ENCODE measurements at places on chromosomes 1 and 21.

- DNase-seq = no peak
Observed at GRCh38 chr1:207719234-207719633, 32.6 kb upstream of the CD46 start.

- DNase-seq = no peak
Observed at GRCh38 chr1:2237773-2238172, 9.7 kb downstream of the SKI start.

DNA sequence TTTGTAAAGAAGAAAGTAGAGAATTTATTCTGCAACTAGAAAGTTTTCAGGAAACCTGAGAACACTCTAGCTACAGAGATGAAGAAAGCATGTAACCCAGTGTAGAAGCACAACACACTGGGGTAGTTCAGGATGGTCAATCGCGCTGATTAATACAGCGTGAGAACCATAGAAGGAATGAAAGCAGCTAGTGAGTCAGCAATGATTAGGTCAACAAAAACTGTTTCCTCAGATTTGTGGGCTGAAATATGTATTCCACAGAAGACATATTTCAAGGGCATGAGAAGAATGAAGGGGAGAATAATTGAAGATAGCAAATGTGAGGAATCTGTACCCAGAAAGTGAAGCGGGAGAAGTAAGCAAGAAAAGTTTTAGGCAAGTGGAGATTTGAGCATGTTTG, 97.8 kb upstream of the ADGRL2 start:
- no peak for DNase-seq

- no peak for DNase-seq
Observed at GRCh38 chr1:154384650-154385489, 20.3 kb upstream of the IL6R start.

- no peak for DNase-seq
Observed at GRCh38 chr1:240608707-240609106, 3.2 kb downstream of the GREM2 start.

DNA sequence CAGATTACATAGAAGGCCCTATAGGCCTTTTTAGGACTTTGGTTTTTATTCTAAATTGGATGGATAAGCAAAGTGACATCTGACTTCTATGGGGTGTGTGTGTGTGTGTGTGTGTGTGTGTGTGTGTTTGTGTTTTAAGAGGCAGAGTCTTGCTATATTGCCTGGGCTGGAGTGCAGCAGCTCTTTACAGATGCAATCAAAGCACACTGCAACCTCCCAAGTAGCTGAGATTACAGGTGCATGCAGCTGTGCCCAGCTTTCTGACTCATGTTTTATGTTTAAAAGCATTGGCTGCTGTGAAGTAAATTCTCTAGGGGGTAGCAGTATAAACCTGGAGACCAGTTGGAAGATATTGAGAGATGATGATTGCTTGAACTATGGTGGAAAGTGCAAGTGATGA, 12.4 kb upstream of the EVI5 start:
- no peak for DNase-seq

- no peak for DNase-seq
Observed at GRCh38 chr1:24934310-24935195, 4.5 kb upstream of the RUNX3 start.

DNA sequence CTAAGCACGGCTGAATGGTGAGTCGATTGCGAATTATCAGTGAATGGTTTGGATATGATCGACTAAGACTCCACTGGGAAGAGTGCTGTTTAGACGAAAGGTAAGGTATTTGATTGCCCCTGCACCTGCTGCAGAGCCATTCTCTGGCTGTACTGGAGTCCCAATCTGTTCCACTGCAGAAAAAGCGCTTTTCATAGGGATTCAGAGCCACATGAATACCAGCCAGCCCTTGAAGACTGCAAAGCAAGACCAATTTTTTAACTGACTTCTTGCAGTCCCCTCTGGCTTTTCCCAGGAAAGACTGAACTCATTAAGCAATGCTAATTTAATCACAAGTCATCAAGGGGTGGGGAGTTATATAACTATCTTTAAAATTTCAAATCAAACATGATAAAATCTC, 1.3 kb downstream of the GREM2 start:
- DNase-seq = no peak

GRCh38 chr1:157497284-157497683, 55.0 kb downstream of the FCRL5 start:
- no peak for DNase-seq

- DNase-seq = no peak
Observed at GRCh38 chr1:118739501-118739900, 248.6 kb downstream of the TBX15 start.

DNA sequence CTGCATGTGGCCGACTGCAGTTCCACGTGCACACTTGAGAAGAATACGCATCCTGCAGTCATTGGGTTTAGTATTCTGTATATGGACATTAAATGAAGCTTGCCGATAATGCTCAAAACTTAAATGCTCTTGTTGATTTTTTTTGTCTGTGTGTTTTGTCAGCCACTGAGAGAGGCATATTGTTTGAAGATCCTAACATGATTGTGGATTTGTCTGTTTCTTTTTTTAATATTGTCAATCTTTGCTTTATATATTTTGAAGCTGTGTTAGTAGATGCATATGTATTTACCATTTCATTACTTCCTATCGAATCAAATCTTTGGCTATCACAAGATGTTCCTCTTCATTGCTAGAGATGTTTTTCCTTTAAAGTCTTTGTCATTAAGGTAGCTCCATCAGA, 73.2 kb downstream of the FHAD1 start:
- DNase-seq = no peak

DNA sequence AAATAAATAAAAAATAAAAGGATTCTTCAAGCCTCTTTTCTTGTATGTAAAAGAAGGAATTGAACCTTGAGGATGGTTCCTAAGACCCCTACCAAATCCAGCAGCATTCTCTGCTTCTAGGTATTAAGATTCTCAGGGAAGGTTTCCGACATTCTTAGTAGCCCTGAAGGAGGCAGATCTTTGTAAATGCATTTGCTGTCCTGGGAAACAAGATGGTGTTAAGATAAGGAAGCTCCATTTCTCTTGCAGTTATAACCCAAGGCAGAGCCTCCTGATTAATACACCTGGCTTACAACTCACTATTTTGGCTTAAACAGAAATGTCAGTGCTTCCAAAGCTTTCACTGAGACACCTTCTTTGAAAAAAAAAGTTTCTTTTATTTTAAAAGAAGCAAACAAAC, 393.8 kb downstream of the DISC1 start:
- DNase-seq = no peak

GRCh38 chr1:66283622-66284041, 250.3 kb upstream of the SGIP1 start:
- DNase-seq = no peak

GRCh38 chr1:67294836-67295617, 12.6 kb upstream of the IL12RB2 start:
- DNase-seq = no peak

- no peak for DNase-seq
Observed at GRCh38 chr21:46191257-46191685, 7.0 kb upstream of the SPATC1L start.

DNA sequence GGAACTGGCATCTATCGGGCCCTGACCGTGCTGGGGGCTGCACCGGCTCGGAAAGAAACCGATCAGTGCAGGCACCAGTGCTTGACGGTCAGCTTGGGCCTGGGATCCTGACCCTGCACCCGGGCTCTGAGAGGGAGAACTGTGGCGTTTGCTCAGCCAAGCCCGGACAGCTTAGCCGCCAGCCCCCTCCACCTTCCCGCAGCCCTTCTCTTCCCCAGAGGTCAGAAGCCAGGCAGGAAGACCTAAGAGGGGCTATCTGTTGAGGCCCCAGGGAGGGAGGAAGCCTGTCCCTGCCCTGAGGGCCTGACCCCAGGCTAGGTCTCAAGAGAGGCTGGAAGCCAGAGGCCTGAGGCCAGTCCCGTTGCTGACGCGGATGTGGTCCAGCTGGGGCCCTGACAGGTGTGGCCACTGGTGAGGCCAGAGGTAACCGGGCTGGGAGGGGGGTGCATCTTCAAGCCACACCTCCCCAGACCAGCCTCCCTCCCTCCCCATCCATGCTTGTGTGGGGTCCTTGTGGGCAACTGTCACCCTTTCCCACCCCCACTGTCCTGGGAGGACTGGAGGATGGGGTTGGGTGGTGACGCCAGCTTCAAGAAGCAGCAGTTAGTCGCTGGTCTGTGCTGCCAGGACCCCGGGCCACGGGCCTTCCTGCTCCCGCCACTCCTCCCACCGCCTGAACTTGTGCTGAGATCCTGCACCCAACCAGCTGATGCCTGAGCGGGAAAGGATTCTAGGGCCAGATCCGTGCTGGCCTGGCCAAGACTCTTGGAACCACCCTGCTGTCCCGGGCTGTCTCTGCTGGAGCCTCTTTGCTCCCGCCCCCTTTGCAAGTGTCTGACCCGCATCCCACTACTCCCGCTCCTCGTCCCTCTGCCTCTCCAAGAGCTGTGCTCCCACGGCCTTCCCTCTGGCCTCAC, 2.6 kb upstream of the DVL1 start:
- DNase-seq = no peak

DNA sequence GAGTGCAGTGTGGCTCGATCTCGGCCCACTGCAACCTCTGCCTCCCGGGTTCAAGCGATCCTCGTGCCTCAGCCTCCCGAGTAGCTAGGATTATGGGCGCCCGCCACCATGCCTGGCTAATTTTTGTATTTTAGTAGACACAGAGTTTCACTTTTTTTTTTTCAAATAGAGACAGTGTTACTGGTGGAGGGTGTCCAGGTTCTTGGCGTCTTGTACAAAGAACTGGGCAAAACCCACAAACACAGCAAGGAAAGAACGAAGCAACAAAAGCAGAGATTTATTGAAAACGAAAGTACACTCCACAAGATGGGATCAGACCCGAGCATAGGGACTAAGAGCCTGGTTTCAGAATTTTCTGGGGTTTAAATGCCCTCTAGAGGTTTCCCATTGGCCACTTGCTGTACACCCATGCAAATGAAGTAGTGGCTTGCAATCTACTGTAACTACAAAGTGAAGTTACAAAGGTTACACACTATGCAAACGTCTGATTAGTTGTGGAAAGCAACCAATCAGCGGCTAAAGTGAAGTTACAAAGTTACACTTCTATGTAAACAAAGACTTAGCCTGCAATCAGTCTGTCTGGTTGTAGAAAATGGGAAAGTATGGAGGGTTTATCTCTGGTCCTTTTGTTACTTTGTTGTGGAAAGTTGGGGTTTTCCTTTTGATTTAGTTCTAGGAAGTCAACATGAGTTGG, 199.1 kb downstream of the DYRK1A start:
- no peak for DNase-seq

GRCh38 chr1:37437087-37437486, 37.3 kb upstream of the ZC3H12A start:
- no peak for DNase-seq

DNA sequence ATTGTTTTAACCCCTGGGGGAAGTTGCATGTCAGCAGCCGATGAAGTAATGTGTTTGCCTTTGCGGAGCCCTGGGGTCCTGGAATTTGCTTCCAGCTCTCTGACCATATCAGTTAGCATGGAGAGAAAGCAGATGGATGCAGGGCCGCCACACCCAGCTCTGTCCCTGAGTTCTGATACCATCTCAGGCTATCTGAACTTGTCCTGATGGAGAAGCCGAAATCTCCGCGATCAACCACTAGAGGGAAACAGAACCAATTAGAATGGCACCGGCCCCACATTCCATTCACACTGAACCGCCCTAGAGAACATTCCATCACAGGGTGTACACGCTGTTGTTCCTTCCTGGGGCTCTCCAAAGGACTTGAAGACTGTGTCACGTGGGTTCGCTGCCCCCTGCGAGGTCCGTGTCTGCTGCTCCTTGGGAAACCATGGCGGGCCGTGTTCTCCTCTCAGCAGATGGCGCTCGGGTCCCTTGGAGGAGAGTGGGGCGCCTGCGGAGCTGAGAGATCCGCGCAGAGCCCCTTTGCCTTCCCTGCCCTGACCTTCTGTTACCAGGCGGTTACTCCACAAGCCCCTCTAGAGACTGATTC, 75.4 kb downstream of the ABCA4 start:
- DNase-seq = no peak

GRCh38 chr1:92511541-92511940, 24.8 kb upstream of the GFI1 start:
- no peak for DNase-seq

- no peak for DNase-seq
Observed at GRCh38 chr21:37139902-37140301, 66.8 kb downstream of the TTC3 start.

DNA sequence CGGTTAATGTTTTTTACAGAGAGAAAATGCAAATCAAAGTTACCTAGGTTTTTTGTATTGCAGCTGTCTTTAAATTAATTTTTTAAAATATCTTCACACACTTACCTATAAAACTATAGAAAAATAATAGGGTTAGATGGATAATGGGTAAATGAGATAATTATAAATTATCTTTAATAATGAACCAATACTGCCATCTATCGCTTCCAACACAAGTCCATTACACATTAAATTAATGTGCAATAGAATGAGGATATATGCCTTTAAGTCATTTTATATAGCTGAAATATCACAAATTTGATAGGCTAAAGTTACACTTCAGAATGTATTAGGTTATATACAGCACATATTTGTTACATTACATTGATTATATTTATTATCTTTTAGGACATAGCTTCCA, 2212.8 kb downstream of the MRPL39 start:
- no peak for DNase-seq

DNA sequence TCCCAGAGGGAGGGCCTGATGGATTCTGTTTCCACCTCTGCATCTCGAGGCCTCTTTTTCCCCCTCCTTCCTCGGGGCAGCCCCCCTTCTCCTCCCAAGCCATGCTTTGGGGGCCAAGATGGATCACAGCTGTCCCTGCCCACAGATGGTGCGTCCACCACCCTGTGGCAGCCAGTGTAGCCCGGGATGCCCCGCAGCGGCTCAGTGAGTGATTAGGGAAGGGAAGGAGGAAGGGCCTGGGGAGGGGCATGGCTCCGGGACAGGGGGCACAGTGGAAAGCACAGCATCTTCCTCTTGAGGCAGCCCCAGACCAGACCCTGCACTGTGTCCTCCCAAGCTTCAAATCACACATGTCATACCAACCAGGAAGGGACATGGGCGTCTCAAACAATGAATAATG, 622.4 kb downstream of the MATN1 start:
- DNase-seq = no peak

DNA sequence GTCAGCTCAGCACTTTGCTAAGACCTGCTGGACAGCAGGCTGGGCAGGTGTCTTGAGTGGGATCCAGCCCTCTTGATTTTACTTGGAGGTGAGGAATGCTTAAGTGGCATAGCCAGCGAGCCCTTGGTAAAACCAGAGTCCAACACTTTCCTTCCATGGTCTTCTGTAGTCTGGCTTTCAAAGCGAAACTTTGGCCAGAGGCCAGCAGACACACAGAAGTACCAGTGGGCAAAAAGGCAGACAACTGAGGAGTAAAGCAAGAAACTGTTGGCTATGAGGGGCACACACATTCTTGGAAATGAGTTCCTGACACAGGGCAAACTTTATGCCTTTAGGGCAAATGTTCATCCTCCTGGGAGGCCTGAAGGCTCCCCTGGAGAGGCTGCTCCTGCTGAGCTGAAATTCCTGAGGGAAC, 281.0 kb upstream of the POU3F1 start:
- no peak for DNase-seq

GRCh38 chr1:218812360-218812759, 361.3 kb upstream of the LYPLAL1 start:
- no peak for DNase-seq

GRCh38 chr21:34935452-34935851, 113.7 kb downstream of the RUNX1 start:
- no peak for DNase-seq
